ENCODE measurements at places on chromosomes 6 and 20.

DNA sequence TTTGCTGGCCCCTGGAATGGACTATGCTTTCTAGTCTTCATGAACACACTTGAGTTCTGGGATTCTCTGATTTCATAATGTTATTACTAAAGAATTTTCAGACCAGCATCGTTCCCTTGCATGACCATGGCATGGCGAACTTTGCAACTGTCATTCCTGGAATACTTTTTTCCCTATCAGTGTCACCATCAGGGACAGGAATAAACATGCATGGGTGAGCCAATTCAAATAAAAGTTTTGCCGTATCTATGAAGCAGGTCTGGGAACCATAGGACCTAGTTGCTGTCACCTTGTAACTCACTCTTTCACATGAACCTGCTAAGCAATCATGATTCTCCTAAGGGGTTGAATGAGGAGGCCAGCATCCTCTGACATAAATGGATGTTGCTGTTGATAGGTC is 68.2 kb upstream of the AGPAT4 start:
- no peak for DNase-seq

DNA sequence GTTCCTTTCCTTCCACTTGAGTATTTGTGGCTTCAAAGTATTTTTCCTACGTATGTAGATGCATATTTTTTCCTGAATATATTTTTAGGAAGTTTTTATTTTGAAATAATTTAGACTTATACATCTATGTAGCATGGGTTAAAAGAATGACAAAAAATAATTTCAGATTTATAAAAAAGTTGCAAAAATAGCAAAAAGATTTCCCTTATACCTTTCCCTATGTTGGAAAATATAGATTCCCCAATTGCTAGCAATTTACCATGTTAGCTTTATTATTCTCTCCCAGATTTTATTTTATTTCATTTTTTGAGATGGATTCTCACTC is 69.8 kb downstream of the SCAND1 start:
- DNase-seq: no peak

DNA sequence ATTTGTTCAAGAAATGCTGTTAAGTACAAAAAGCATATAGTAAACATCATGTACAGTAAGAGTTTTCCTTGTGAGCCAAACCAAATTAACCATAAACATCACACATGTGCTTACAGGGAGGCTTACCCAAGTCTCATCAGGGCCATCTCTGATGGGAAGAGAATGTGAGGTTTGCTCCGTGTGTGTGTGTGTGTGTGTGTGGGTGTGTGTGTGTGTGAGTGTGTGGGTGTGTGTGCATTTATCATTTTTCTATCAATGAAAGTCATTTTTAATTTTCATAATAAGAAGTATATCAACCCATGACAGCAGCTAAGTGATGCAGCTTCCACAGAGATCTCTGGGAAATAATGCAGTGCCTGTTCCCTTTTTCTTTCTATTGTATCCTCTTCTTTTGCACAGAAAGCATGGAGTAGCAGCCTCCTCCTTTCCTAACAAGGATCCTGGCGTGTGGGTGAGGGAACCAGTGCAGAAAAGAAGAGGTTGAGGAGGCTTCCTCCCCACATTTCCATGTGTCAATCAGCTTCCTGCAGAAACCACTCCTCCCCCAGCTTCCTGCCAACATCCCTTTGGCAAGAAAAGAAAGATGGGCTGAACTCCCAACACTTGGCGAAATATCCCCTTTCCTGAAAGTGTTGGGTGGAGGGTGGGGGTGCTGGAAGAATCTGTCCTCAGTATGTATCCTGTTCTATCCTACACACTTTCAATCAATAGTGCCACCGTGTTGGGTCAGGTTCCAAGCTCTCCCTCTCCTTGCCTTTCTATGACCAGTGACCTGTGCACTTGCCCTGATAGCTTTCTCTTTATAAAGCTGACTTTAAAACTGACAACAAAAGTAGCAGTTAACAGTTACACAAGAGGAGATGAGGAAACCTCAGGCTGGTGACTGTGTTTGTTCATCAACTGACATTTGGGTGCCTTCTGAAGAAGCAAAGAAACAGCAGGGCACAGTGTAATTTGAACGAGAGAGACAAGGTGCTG is 251.8 kb upstream of the CITED2 start:
- DNase-seq: no peak

GRCh38 chr6:108518714-108519576 is 41.8 kb upstream of the FOXO3 start:
- DNase-seq: no peak

DNA sequence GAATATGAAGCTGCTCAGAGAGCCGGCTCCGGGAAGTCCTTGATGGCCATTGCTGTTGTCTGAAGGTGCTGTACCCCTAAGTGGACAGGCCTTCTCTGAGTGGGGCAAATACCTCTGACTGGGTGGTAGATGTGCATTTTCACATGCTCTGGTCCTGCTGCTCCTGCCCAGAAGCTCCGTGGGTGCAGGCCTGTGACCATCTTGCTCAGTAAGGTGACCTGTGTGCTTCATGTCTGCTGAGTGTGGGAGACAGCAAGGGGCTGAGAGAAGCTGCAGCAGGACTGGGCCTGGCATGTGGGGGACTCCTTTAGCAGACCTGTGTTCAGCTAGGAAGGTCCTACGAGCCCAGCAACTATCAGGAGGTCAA is 5.0 kb downstream of the SPATA2 start:
- DNase-seq: no peak

Data from stimulated activated CD4-positive, alpha-beta T cell treated with anti-CD3 and anti-CD28 coated beads, Interleukin-12 subunit alpha, Interleukin-12 subunit beta, amount 100 ng/mL, for 24 hours (primary cell).